ENCODE measurements at places on chromosomes 1 and 21. TPM values are rescaled to one million over a fixed set of nuclear protein-coding genes. Genes with fewer than 3 reads are reported as not detected.

GRCh38 chr1:205274041-205274691, 46.4 kb downstream of the TMCC2 start:
- no peak for DNase-seq

The ERG gene
- not detected for total RNA-seq

The TLR5 gene
- 0.29 TPM for total RNA-seq

DNA sequence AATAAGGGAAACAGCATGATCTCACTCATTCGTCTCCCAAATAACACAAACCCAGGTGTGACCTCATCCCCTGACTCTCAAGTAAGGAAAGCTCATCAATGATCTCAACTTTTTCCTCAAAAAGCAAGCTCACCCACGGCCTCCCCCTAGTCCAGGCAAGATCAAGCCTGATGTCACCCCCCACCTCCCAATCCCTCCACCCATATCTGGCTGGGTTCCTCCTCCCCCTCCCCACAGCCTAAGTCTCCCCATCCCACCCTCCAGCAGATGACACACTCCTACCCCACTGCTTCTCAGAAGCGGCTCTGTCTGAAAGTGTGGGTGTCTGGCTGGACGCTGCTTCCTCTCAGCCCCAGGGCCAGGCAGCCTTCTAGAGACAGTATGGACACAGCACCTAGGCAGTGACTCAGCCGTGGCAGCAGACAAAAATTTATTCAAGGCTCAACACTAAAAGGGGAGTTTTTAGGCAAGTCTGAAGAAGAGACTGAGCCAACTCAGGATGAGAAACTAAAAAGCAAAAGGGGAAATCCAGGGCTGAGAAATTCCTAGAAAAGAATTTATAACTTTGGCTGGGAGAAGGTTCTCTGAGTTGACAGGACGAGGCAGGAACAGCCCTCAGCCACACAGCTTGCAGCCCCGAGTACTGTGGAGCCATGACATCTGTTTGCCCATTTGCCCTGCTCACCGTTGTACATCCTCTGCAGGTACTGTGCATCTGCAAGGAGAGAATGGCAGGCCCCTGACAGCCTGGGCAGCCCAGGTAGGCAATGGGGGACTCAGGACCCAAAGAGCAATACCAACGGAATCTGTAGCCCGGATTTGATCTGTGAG, 81.6 kb upstream of the LRRC8D start:
- DNase-seq: peak; percentile 78

DNA sequence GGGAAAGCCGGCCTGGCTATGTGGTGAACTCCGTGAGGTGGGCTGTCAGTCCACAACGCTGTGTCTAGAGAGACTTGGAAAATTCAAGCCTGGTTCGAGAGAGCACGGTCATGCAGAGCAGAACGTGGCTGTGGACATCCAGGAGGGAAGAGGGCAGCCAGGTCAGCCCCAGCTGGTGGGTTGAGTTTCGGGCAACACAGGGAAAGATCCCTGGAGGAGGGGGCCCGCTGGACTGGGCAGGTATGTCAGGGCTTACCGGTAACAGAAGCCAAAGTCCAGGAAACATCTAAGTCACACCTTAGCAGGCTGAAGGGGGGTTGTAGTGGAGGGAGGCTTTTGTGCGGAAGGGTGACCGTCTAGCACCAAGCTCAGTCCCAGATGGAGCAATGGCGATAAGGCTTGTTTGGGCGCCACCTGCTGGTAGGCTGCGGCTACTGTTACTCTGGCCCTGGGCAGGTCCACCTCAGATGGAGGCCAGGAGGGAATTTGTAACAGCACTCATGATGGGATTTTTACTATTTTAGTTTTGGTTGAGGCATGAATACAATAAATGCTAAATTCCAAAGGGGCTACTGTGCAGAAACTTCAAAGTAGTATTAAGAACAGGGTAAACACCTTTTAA, 143.3 kb upstream of the ZNF644 start:
- peak; percentile 83 for DNase-seq

DNA sequence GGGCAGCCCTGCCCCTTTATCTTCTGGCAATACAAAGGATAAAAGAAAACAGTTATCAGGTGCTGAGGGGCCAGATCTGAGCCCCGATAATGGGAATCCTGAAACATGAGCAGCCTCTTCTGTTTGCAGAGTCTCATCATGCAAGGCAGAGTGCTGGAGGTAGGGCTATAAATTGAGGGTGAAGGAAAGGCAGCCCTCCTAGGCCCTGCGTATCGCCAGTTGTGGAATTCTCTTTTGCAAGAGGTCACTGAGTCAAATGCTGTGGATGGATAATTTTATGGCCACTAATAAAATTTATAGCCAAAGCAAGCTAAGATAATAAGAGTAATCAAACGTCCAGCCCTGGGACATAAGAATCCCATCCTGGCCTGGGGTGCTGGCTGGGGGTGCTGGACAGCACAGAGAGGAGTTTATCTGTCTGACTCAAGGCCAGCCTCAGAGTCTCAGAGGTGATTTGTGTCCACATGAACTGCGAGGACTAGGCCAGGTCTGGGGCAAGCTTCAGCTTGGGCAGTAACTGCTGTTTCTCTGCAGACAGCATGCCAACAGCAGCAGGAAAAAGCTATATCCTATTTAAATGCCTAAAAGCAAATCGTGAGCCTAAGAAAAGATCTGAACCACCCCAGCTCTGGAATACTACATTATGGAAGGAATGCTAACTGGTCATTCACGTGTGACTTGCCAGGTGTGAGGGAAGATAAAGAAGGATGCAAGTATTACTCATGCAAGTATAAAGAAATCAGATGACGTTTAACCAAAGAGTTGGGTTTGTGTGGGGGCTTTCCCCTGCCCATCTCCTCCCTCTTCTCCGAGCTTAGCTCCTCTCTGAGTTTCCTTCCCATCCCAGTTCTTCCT, 254.8 kb downstream of the KIF26B start:
- no peak for DNase-seq

GRCh38 chr1:37958690-37959089, 11.8 kb upstream of the INPP5B start:
- no peak for DNase-seq

DNA sequence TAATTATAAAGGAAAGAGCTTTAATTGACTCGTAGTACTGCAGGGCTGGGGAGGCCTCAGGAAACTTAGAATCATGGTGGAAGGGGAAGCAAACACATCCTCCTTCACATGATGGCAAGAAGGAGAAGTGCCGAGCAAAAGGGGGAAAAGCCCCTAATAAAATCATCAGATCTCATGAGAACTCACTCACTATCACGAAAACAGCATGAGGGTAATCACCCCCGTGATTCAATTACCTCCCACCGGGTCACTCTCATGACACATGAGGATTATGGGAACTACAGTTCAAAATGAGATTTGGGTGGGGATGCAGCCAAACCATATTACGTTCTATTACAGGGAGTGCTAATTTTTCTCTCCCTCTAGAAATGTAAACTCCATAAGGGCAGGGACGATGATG, 14.2 kb upstream of the MRPS14 start:
- DNase-seq: no peak

DNA sequence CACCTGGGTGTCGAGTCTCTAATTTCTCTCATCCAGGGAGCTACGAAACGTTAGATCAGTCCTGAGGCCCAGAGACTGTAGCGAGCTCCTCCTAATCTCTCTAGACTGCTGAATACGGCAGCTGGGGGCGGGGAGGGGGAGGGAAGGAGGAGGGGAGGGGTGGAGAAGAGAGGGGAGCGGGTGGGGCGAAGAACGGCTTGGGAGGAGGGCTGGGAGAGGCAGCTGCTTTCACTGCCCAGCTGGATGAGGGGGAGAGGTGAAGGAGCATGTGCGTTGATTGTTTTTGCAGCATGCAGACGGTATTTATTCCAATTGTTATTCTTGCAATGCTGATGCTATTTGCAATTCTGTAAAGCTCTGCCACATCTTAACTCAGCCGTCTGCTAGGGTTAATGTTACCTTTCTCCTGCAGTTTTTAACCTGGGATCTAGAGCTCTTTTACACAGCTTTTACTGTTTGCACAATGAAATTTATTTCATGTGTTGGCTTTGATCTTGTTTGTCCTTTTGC, 790 bp downstream of the DNAJC6 start:
- DNase-seq: no peak

DNA sequence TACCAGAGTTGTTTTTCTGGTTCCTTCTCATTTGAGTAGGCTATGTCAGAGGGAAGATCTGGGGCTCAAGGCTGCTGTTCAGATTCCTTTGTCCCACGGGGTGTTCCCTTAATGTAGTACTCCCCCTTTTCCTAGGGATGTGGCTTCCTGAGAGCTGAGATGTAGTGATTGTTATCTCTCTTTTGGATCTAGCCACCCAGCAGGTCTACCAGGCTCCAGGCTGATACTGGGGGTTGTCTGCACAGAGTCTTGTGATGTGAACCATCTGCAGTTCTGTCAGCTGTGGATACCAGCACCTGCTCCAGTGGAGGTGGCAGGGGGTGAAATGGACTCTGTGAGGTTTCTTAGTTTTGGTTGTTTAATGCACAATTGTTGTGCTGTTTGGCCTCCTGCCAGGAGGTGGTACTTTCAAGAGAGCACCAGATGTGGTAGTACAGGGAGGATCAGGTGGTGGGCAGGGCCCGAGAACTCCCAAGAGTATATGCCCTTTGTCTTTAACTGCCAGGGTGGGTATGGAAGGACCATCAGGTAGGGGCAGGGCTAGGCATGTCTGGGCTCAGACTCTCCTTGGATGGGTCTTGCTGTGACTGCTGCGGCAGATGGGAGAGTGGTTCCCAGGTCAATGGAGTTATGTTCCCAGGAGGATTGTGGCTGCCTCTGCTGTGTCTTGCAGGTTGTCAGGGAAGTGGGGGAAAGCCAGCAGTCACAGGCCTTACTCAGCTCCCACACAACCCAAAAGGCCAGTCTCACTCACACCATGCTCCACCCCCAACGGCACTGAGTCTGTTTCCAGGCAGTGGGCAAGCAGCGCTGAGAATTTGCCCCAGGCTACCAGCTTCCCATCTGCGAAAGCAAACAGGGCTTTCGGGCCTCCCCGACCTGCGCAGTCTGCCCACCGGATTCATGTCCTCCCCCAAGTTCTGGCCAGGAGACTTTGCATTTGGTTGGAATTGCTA, 64.2 kb downstream of the SERINC2 start:
- no peak for DNase-seq

GRCh38 chr21:34037009-34037795, 36.2 kb upstream of the MRPS6 start:
- no peak for DNase-seq

DNA sequence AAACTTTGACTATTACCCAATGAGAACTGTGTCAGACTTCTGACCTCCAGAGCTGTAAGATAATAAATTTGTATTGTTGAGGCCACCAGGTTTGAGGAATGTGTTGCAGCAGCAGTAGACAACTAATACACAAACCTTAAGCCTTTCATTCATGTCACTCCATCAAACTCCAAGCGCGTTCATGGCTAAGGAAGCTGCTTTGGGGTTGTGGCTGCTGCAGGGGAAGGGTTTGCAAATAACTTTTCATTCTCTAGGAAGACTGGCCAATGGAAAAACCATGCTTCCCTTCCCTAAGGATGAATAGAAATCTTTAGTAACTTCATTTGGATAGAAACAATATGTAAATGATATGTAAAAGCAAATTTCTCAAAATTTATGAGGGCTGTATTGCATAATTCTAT, 170.4 kb downstream of the RHOU start:
- no peak for DNase-seq

- no peak for DNase-seq
Measured at GRCh38 chr21:38794978-38795377, 10.8 kb upstream of the ETS2 start.

The PTCH2 gene
- 0.61 TPM for total RNA-seq

DNA sequence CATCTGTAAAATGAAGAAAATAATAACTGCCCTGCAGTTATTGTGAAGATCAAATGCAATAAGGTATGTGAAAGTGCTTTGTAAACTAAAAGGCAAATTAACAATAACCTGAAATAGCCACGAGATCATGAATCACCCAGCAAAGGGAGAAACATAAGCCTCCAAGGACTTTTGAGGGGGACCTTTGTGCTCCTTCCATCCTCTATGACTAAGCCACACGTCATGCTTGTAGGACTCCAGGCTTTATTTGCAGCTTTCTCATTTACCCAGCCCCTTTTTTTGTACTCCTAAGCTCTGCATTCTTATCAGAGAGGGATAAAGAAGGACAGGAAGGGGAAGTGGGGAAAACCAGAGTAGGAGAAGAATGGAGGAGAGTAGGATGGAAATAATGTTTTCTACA, 115.1 kb downstream of the PROX1 start:
- DNase-seq: no peak

DNA sequence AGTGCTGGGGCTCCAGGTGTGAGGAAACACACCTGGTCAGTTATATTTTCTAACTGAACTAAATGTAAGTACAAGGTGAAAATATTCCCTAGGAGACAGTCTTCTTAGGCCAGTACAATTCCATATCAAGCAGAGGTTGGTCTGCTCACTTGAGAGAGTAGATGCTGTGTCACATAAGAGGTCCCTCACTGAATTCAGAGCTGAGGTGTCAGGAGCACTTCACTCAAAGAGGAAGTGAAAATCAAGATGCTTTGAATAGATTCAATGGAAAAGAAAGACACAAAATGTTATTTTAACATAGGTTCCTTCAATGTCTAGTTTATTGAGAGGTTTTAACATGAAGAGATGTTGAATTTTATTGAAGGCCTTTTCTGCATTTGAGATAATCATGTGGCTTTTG, 4.3 kb upstream of the FCRL3 start:
- no peak for DNase-seq

The IL23R gene
- total RNA-seq: 16.8 TPM

DNA sequence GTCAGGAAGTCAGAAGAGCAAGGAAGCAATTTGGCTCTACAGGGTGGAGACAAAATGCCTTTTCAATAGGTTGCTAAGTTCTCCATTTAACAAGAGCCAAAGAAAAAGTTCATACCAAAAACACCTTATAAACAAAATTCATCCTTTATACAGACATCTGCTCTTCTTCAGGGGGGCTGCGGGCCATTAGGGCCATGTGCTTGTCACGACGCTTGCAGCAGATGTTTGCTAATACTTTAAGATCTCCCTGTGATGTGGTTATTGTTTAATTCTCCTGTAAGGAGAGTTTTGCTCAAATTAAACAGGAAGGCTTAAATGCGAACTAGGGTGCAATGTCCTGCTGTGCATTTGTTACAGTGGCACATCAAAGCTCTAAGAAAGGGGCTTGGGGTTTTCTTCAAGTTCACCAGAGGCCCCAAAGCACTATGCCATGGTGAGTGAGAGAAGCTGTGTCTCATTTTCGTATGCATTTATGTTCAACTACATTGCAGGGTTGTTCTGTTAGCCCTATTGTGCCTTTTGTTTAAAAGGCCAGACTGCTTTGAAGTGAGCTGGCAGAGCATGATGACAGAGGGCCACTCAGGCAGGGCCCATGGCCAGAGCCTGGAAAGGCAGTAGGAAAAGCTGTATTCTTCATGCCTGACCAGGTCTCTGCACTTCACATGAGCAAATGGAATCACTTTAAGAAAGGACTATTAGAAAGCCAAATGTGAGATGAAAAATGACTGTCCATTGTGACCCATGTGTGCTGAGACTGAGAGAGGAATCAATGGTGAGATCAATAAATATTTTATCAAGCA, 24.8 kb upstream of the NTPCR start:
- DNase-seq: no peak

The S100A7A gene
- not detected for total RNA-seq

The RNF223 gene
- total RNA-seq: not detected

DNA sequence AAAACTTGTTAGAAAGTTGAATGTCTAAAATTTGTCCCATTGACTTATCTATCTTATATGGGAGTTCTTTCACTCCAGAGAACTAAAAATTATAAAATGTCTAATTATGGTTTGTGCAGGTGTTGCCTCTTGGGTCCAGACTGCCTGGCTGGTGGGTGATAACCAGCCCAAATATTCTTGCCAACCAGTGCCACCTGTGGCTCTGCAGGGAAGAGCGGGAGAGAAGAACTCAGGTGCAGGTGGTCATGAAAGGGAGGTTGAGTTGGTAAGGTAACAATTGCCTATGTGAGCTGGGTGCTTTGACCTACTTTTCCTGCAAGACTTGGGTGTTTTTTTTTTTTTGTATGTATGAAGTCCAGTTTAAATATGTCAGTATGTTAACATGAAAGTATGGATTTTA, 10.2 kb downstream of the RPS6KC1 start:
- no peak for DNase-seq

All from activated CD4-positive, alpha-beta memory T cell treated with anti-CD3 and anti-CD28 coated beads for 36 hours (primary cell).